ENCODE measurements at places on chromosomes 11 and 22. TPM values are rescaled to one million over a fixed set of nuclear protein-coding genes. Genes with fewer than 3 reads are reported as not detected.

Gene GCAT
- 7.7 TPM for total RNA-seq

Gene MMP1
- total RNA-seq: not detected

Gene SPON1
- 111 TPM for total RNA-seq

Gene SLC6A5
- not detected for total RNA-seq

Gene BATF2
- 1.5 TPM for total RNA-seq

Gene SCGB1D2
- 4.1 TPM for total RNA-seq

Gene ZC3H12C
- total RNA-seq: 16.2 TPM

Gene FXYD6
- 119 TPM for total RNA-seq

Gene PNPLA5
- 0.10 TPM for total RNA-seq

Gene OR8G1
- not detected for total RNA-seq

Gene ENTHD1
- total RNA-seq: not detected

Gene KCNJ11
- total RNA-seq: 0.40 TPM

Gene CASP12
- 3.0 TPM for total RNA-seq

Gene DNAJB13
- total RNA-seq: 3.4 TPM

Gene SNX32
- total RNA-seq: 1.6 TPM

Gene CALCA
- total RNA-seq: not detected

Gene OR51B5
- 2.0 TPM for total RNA-seq

Gene ELF5
- not detected for total RNA-seq

Gene TREH
- not detected for total RNA-seq

Gene FJX1
- 8.1 TPM for total RNA-seq

Gene CARD10
- 12.5 TPM for total RNA-seq

Gene CBLIF
- not detected for total RNA-seq

Gene ZNF214
- 6.8 TPM for total RNA-seq

Gene SHISA8
- 0.46 TPM for total RNA-seq

Gene OTOG
- total RNA-seq: not detected

Gene POTEH
- not detected for total RNA-seq

Gene SLC37A4
- 12.4 TPM for total RNA-seq

Gene CD3G
- total RNA-seq: 0.89 TPM

Gene SLC25A17
- 31.6 TPM for total RNA-seq

Gene NCAPH2
- total RNA-seq: 57.2 TPM

Gene C11orf91
- not detected for total RNA-seq

Gene GGTLC2
- total RNA-seq: not detected

Gene CELSR1
- total RNA-seq: 4.9 TPM

Gene PDE3B
- total RNA-seq: 2.3 TPM

Gene LSP1
- total RNA-seq: 9.0 TPM

Gene MPEG1
- total RNA-seq: 1.8 TPM

Gene CDC45
- not detected for total RNA-seq

Gene CLMP
- 29.0 TPM for total RNA-seq

Gene DNAJB7
- total RNA-seq: not detected

Gene CAVIN3
- 70.3 TPM for total RNA-seq

Gene RAD9A
- 19.9 TPM for total RNA-seq

Gene TSGA10IP
- total RNA-seq: not detected

Gene XKR3
- not detected for total RNA-seq

Gene RASSF10
- 0.47 TPM for total RNA-seq

Gene RIBC2
- 7.5 TPM for total RNA-seq

Gene DERL3
- total RNA-seq: 3.9 TPM

Gene TMEM223
- 26.9 TPM for total RNA-seq

Gene PKP3
- total RNA-seq: 3.5 TPM

Gene OR8A1
- not detected for total RNA-seq
